ENCODE measurements at places on chromosomes 3 and 15. TPM values are rescaled to one million over a fixed set of nuclear protein-coding genes. Genes with fewer than 3 reads are reported as not detected.

GRCh38 chr3:111592936-111593335 lies 2.2 kb downstream of the ZBED2 start:
- DNase-seq: no peak

ZNF502 gene
- 4.4 TPM for total RNA-seq

OR5K2 gene
- total RNA-seq: not detected

KCNMB2 gene
- 7.8 TPM for total RNA-seq

All from left cardiac atrium (tissue), 4 donors.